NT2/D1 (cell line): ENCODE measurements at places on chromosomes 2 and 18.

DNA sequence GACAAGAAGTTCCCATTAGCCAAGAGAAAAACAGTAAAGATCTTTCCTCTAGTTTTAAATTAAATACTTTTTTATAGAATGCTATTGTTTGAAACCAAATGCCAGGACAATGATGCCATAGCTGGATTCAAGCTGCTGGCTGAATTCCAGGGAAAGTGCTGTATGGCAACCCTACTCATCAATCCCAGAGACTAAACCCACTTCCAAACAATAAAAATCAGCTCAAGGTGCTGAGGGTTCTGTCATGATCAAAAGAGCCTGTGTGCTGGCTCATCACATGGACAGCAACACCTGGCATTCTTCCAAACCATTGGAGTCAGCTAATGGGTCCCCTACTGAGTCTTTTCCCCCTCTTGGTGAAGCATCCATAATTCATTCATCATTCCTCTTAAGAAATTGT lies 53.7 kb upstream of the PARD3B start:
- DNase-seq: no peak

DNA sequence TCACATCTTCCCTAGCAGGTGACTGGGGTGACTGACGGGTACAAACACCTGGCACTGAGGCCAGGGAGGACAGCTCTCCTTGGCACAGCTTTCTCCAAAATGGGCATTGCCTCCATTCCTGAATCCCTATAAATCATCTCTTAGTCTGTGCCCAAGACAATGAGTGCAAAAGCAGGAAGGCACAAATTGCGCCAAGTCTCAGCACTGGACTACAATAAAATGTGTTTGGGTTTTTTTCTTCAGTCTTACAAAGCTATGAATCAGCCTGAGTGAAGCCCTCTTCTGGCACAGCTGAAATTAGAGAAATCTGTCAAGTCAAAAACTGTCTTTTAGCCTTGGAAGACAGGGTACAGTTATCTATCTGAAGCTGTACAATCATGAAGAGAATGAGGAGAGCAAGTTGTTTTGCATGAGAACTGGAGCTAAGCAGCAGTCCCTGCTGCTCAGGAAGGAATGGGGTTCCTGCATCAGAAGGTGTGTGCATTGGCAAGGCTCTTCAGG lies 90.8 kb downstream of the EPB41L3 start:
- no peak for DNase-seq

DNA sequence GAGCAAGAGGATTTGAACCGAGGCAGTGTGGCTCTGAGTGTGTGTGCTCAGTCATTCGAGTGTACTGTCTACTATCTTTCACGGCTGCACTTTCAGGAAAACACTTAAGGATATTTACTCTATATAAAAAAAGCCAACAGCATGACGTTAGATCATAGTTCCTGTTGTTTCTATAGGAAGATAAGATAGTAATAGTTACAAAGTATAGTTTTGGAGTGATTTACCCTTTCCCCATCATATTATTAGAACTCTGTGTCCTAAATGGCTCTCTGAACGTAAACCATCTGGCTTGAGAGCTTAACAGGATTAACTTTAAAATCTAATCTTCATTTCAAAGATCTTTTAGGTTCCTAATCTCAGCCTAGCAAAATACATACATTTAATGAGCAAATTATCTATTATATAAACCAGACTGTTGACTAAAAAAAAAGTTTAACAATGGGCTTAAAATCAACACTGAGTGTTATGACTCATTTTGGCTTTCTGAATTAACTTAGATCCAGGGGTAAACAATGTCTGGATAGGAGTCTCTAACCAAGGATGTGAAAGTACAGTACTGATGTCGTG lies 150.3 kb upstream of the DNMT3A start:
- no peak for DNase-seq

GRCh38 chr18:44968336-44968735 lies 287.6 kb downstream of the SETBP1 start:
- DNase-seq: no peak

DNA sequence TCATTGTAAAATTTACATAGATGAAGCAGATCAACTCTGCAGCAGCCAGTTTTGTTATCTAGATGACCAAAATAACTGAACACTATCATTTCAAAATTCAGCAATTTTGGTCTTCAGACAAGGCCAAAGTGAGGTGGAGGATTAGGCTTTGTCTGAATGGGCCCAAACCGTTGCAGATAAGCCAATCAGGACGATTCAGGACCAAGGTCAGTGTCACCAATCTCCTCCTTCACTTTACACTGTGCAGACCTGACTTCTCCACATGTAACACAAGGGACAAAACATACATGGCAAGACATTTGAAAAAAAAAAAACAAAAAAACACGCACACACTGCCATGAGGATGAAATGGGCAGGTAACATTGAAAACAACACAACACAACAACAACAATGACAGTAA lies 211.2 kb downstream of the NAPG start:
- DNase-seq: no peak

DNA sequence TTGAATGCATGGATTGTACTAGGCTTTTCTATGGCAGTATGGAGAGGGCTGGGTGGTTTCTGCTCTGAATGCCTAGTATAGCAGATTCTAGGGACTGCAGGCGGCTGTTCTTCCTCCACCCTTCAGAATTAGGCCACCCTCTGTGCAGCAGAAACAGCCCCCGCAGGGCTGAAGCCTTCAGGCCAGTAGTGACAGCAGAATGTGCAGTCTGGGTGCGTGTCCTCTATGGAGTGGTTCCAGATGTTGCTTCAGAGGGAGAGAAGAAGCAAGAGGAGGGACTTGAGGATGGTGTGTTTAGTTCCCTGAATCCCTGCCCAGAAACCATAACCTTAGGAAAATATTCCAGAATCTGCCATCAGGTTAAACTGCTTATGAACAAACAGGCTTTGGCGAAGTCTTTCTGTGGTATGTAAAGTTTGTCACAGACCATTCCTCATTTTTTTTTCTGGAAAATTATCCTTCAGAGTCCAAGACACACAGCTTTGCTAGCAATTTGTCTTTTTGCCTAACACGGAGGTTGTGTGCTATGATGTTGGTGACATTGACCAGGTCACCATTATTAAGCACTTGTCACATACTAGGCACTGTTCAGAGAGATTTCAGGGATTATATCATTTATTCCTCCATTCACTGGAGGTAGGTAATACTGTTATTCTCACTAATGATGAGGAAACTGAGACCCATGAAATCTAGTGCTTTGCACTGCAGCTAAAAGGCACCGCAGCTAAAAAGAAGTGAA lies 21.1 kb downstream of the CASP10 start:
- no peak for DNase-seq

DNA sequence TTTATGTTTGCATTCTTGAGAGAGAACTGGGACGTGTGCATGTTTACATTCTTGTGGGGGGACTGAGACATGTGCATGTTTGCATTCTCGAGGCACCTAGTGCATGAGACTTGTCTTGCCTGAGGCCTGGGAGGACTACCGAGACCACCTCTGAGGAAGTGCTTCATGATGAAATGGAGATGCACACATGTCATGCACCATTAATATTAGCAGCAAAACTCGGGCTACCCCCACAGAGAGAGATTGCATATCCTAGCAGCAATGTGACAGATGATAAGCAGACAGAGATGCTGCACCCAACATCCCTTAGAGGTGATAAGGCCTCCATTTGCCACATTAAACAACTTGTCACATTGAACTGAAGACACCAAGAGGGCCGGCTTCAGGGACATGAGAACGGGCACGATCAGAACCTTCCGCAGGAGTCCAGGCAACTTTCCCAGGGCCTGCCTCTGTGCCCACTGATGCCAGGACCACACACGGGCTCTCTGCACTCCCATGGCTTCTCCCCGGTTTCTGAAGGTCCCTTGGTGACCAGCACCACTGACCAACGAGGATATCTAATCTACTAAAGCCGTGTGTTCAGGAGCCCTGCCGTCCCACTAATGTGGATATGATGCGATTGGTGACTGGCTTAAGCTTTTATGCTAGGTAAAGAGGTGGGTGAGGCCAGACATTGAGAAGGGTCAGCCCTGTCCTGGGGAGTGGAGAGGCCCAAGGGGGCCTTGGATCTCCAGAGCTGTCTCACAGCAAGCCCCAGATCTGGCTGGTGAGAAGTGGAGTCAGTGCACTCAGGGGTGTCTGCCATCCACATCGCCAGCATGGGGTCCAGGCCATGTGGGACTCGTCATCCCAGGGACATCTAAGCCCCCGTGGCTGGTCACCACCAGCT lies 208.3 kb downstream of the NDUFA10 start:
- no peak for DNase-seq

DNA sequence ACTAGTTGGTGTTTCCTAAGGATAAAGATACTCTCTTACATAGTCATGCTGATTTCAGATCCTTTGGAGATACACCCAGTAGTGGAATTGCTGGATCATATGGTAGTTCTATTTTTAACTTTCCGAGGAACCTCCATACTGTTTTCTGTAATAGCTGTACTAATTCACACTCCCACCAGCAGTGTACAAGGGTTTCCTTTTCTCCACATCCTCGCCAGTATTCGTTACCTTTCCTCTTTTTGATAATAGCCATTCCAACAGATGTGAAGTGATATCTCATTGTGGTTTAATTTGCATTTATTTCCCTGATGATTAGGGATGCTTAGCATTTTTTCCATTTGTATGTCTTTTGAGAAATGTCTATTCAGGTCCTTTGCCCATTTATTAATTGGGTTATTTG lies 34.0 kb downstream of the ACTR2 start:
- DNase-seq: no peak

DNA sequence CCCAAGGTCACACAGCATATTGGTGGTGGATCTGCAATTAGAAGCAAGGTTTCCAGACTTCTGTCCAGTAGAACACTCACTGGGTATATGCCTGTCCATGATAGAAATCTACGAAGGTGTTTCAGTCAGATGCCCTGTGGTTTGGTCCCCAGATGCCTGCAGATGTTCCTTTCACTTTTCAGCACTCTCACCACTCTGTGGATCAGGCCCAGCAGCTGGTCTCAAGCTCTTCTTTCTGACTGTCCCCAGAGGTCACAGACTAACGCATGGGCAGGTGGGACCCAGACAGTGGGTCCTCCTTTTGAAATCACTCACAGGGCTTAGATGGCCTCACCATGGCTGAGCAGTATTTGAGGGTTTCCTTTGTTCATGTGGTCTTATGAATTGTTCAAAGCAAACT lies 376.5 kb downstream of the ALK start:
- no peak for DNase-seq

- no peak for DNase-seq
Measured at GRCh38 chr18:2914185-2914880, 67.5 kb downstream of the EMILIN2 start.
